ENCODE measurements at places on chromosomes 6 and 20.

- H3K4me3 ChIP-seq = no peak overlapping the region
- H3K36me3 ChIP-seq = no peaks in the 10 kb centered on the region
- DNase-seq = no peak
- H3K4me1 ChIP-seq = no peaks in the 10 kb centered on the region
Measured at GRCh38 chr6:128512296-128512695, 8.1 kb downstream of the PTPRK start.

DNA sequence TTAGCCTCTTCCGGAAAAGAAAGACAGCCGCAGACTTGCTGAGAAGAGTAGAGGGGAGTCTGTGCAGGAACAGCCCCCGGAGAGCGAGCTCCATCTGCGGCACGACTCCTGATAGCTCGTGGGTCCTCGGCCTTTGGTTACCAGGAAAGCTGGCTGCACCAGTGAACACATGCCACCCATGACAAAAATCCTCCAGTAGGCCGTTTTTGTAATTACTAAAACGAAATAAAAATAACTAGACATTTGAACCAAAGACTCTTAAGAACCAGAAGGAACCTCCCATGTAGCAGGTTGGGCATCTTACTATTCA is 42.2 kb downstream of the RAMACL start:
- H3K4me1 ChIP-seq = no peaks in the 10 kb centered on the region
- DNase-seq = no peak
- H3K27ac ChIP-seq = no peak overlapping the region
- no peak overlapping the region for H3K4me3 ChIP-seq
- no peaks in the 10 kb centered on the region for H3K27me3 ChIP-seq

DNA sequence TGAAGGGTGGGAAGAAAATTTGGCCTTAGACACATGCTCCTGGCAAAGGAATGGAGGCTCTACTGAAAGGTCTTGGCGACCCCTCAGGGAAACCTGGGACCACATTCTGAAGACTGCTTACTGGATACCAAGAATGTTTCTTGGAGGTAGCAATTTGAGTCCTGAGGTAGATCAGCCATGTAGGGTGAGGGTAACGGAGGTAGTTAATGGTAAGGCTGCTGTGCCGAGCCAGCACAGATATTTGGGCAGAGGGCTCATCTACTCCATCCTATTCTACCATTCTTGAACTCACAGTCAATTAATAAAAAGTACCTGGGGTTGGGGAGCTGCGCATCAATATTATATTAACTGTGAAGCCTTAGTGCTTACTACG is 401 bp upstream of the PHF3 start:
- H3K4me3 ChIP-seq = peak overlapping the region; percentile 88
- H3K36me3 ChIP-seq = no peaks in the 10 kb centered on the region
- H3K27ac ChIP-seq = peak overlapping the region; percentile 6
- no peaks in the 10 kb centered on the region for H3K27me3 ChIP-seq

DNA sequence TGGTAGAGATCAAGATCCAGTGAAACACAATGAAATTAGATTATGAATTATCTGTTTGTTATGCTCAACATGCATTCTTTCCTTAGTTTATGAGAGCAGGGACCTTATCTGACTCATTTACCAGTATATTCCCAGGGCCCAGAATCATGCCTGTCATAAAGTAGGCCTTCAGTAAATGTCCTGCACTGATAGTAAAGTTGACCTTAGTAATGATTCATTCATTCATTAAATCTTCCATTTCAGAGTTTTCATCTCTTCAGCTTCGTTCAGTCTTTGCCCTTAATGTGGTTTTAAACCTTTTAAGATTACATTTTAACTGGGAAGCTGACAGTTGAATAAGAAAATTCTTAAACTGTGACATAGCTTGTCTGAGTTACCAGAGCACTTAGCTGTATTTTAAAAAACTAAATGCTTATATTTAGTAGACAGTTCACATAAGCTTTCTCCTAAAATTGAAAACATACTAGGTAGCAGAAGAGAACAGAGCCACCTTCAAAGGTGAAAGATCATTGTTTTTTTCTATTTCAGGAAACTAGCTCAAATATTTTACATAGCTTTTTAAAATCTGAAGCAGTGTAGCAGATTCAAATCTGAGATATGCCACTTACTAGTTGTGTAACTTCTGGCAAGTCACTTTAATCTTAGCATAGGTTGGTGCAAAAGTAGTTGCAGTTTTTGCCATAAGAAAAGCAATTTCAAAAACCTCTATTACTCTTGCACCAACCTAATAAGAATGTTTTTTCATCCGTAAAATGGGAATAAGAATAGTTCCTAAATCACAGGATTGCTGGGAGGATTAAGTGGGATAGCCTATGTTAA is 41.4 kb downstream of the MCM8 start:
- DNase-seq = no peak
- H3K36me3 ChIP-seq = peaks cover 8% of the 10 kb centered on the region
- H3K4me3 ChIP-seq = no peak overlapping the region
- no peak overlapping the region for H3K27ac ChIP-seq

DNA sequence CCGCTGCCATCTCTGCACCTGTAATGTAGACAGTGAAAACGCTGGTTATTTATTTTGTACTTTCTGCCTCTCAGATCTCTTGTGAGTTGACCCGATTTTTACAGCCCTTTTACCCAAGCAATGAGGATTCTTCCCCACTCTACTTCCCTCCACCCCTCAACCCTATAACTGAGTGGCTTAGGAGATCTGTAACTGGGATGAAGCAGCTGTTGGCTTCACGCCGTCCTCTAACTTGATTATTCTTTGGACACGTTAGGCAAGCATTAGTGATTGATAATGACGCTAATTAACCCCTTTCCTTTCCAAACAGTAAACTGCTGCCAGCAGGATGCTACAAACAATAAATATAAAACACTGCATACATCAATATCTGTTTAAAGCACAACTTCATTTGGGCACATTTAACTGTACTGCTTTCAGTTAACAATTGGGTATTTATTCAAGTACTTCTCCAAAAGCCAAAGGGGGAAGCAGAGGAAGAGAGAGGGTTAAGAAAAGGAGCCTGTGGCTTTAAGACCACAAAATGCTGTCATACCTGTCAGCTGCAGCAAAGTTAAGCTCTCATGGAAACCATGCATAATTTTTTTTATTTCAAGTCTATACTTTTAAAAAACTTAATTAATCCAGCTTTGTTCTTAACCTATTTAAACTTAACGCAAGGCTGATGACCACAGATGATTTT is 21.2 kb downstream of the TFAP2A start:
- no peaks in the 10 kb centered on the region for H3K27me3 ChIP-seq
- H3K4me3 ChIP-seq = no peak overlapping the region
- no peak overlapping the region for H3K27ac ChIP-seq
- H3K36me3 ChIP-seq = no peaks in the 10 kb centered on the region
- no peaks in the 10 kb centered on the region for H3K4me1 ChIP-seq

DNA sequence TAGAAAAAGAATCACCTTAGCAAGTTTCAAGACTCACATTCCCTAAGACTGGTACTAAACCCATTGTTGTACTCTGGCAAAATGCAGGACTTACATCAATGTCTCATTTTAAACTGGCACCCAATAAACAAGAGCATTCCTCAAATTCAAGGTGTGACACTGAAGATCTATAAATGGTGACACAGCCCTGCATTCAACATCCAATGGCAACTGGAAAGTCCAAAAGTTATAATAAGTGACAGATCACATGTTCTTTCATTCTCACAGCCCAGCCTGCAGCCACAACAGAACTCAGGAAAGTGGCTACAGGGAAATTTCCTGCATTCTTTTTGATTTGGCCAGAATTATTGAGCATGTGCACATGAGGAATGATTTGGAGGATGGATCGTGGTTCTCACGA is 57.5 kb downstream of the MBOAT1 start:
- no peak overlapping the region for H3K27ac ChIP-seq
- no peaks in the 10 kb centered on the region for H3K4me1 ChIP-seq
- DNase-seq = no peak
- H3K27me3 ChIP-seq = no peaks in the 10 kb centered on the region

GRCh38 chr20:63628246-63628975 is 1.5 kb upstream of the GMEB2 start:
- no peaks in the 10 kb centered on the region for H3K36me3 ChIP-seq
- peak overlapping the region; percentile 45 for H3K27ac ChIP-seq
- peak; percentile 63 for DNase-seq
- peak overlapping the region; percentile 87 for H3K4me3 ChIP-seq
- no peaks in the 10 kb centered on the region for H3K27me3 ChIP-seq
- H3K4me1 ChIP-seq = no peaks in the 10 kb centered on the region

DNA sequence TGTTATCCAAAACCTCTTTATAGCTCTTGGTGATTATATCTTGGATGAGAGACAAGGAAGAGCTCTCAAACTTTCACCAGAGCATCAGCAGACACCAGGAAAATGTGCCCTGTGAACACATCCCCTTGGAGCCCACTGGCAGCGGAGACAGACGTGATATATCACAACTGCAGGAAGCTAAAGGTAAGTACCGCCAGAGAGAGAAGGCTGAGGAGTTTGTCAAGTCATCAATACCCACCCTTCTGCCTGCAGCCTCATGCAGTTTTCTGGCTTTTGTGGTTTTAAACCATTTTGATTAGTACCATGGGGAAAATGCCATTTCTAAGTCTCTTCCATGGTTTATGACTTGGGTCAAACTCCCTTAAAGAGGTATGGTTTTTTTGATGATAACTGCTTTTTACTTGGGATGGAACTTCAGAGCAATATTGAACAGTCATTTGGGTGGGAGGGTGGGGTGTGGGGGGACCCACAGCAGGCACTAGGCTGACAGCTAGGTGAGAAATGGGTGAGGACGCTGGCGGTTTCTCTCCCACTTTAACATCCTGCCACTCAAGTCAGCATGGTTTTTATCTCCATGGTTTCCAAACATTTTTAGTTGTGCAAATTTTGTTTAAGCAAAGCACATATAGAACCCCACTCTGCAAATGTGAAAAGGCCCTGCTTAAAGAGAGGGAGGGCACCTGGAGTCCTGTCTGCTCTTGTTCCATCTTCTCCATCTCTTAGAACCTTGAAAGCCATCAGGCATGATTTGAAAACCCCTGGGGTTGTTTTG is 108.4 kb downstream of the SCML4 start:
- no peaks in the 10 kb centered on the region for H3K27me3 ChIP-seq
- no peak overlapping the region for H3K27ac ChIP-seq
- H3K36me3 ChIP-seq = no peaks in the 10 kb centered on the region
- H3K4me1 ChIP-seq = peaks cover 24% of the 10 kb centered on the region
- DNase-seq = no peak

DNA sequence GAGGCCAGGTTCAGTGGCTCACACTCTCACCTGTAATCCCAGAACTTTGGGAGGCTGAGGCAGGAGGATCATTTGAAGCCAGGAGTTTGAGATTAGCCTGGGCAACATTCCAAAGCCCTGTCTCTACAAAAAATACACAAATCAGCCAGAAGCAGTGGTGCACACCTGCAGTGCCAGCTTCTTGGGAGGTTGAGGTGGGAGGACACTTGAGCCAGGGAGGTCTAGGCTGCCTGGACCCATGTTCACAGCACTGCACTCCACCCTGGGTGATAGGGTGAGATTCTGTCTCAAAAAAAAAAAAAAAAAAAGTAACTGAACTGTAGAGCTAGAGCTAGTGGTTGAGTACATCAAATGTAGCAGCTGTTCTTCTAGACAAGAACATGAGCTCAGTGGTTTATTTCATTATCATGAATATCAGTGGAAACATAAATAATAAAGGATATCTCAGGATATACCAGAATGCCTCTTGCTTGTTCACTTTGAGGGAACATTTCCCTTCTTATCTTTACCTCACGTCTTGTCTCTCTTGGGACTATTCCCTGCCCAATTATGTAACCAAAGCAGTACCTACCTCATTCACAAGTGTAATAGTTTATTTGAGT is 17.6 kb downstream of the NANP start:
- H3K27ac ChIP-seq = no peak overlapping the region
- no peaks in the 10 kb centered on the region for H3K27me3 ChIP-seq
- H3K4me3 ChIP-seq = no peak overlapping the region
- no peaks in the 10 kb centered on the region for H3K36me3 ChIP-seq
- DNase-seq = no peak
- H3K4me1 ChIP-seq = no peaks in the 10 kb centered on the region

GRCh38 chr6:24968783-24969182 is 33.0 kb upstream of the RIPOR2 start:
- no peak overlapping the region for H3K27ac ChIP-seq
- DNase-seq = no peak
- no peak overlapping the region for H3K4me3 ChIP-seq
- H3K4me1 ChIP-seq = no peaks in the 10 kb centered on the region

DNA sequence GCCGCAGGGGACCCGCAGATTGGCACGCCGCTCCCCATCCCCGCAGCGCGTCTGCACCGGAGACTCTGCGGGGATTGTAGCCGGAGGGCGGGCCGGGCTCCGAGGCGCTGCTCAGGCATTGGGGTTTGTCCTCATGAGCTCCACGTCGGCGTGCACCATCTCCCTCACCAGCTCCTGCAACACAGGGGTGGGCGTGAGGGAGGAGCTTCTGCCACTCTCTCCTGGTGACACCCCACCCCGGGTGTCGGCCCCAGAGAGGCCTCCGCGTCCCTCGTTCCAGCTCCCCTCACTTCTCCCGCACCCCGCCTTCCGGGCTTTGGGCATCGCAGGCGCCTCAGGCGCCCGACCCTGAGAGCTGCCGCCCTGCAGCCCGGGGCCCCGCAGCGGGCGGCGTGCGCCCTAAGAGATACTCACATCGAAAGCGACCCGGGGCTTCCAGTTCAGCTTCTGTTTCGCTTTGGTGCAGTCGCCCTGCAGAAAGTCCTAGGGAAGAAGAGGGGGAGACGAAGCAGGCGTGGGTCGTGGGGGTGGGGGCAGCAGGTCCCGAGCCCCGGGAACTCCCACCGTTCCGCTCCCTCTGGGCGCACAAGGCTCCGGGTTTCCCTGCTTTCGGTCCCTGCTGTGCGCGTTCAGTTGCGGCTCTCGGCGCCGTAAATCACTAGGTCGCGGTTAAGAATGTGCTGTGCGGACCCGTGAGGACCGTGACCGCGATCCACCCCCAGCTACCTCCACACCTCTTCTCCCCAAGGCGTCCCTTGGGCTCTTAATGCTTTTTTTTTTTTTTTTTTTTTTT is 14.5 kb downstream of the FOXC1 start:
- no peaks in the 10 kb centered on the region for H3K36me3 ChIP-seq
- no peak for DNase-seq
- H3K4me3 ChIP-seq = no peak overlapping the region

GRCh38 chr20:54062812-54063280 is 7.5 kb downstream of the BCAS1 start:
- peak; percentile 67 for DNase-seq
- H3K27me3 ChIP-seq = no peaks in the 10 kb centered on the region
- peaks cover 9% of the 10 kb centered on the region for H3K4me1 ChIP-seq
- H3K27ac ChIP-seq = no peak overlapping the region

DNA sequence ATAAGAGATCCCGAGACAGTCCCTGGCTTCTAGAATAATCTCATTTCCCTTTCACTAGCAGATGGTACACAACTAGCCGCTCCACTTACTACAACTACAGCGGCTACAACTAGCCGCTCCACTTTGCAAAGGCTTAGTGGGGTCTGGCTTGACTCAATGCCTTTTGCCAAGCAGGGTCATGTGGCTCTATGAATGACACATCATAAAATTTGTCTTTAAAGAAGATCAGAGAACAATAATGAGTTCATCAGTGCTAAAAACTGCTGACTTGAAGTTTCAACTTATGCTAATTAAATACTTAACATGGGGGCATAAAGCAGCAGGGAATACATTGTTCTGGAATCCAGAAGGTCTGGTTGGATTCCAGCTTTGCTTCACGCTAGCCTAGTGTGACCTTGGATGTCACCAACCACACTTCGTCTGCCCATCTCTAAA is 2.0 kb upstream of the MICAL1 start:
- 0 out of 2 replicates have a peak, but pooled peaks cover 3% of the 10 kb centered on the region for H3K36me3 ChIP-seq
- no peaks in the 10 kb centered on the region for H3K27me3 ChIP-seq
- H3K27ac ChIP-seq = no peak overlapping the region
- H3K4me3 ChIP-seq = no peak overlapping the region

- no peaks in the 10 kb centered on the region for H3K36me3 ChIP-seq
- H3K4me1 ChIP-seq = no peaks in the 10 kb centered on the region
- H3K27ac ChIP-seq = no peak overlapping the region
- no peaks in the 10 kb centered on the region for H3K27me3 ChIP-seq
Measured at GRCh38 chr6:148044921-148045320, 297.7 kb upstream of the SASH1 start.

Data from MM.1S (cell line).